ENCODE measurements at places on chromosomes 4 and X.

GRCh38 chr4:88591787-88592599 lies at the start of gene HERC3:
Gene HERC3 (plus strand): TSS chr4:88592480. CDS start chr4:88605824, 13,344 bp downstream.
- DNase-seq = peak; percentile 94

- no peak for DNase-seq
Observed at GRCh38 chr4:177239477-177239876, 70.2 kb upstream of the NEIL3 start.

GRCh38 chr4:83606898-83607297 lies 71.0 kb downstream of the GPAT3 start:
- no peak for DNase-seq

DNA sequence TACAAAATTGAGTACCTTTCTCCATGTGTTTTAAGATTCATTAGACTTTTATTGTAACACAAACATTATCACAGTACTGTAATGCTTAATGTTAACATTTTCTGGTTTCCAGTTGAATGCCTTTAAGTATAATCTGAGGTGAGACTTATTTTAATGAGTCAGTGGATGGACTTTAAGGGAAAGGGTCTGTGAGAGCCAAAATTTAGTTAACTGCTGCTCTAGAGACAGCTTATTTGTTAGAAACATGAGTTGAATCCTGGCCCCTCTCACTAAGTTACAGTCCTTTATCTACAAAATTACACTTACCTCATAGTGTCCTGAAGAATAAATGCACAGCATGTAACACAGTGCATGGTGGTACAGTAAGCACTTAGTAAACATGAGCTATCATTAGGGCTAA lies 66.0 kb downstream of the PGRMC2 start:
- DNase-seq = no peak

DNA sequence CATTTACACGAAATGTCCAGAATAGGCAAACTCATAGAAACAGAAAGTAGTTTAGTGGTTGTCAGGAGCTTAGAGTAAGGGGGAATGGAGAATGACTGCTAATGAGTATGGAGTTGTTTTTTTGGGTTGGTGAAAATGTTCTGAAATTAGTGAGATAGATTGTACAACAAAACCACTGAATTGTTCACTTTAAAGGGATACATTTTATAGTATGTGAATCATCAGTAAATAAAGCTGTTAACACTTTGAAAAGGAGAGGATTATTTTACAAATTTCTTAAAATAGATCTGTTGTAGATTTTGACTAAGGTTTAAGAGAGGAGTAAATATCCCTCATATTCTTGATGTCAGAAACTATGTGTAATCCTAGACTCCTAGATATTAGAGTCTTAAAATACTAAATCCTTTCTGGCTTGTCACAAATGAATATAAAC lies 82.7 kb downstream of the RAPGEF2 start:
- peak; percentile 74 for DNase-seq

GRCh38 chr4:147361726-147362125 lies 119.2 kb upstream of the EDNRA start:
- DNase-seq = peak; percentile 58

DNA sequence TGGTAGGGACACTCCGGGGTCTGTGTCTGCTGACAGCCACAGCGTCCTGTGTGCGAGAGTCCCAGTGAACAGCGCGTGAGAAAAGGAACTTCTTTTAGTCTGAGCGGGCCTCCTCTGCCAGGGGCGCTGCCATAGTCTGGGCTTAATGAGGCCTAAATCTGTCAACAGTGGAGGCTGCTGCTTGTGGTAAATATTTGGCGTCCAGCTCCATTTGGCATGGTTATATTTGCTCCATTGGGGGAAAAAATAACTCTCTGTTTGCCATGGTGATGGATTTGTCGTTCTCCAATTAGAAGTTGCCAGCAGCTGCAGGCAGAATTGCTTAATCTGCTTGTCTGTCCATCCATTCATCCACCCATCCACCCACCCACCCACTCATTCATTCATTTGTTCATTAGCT lies 71.4 kb upstream of the PSAPL1 start:
- DNase-seq = no peak

- peak; percentile 31 for DNase-seq
Observed at GRCh38 chrX:112545051-112545450, 134.7 kb downstream of the LHFPL1 start.

DNA sequence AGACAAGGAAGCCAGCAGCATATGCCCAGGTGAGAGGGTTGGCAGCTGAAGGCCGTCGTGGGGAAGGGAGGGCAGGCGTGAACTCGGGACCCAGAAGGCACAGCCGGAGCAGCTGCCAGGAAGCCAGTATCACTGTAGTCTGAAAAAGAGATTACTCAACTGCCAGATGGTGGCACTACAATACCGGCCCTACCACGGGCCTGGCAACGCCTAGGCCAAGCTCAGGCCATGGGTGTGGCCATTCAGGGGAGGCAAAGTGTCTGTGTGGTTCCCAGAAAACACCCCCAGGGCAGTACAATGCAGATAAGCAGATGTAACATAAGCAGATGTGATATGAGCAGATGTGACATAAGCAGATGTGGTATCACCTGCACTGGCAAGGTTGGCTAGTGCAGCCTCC lies 236.0 kb downstream of the AFAP1 start:
- DNase-seq = no peak

- DNase-seq = no peak
Observed at GRCh38 chrX:127317159-127317558, 497.6 kb downstream of the PRR32 start.

GRCh38 chrX:45208121-45208856 lies 7.6 kb upstream of the DIPK2B start:
- DNase-seq = no peak

- DNase-seq = peak; percentile 73
Observed at GRCh38 chr4:16516796-16517439, 290.6 kb upstream of the TAPT1 start.

DNA sequence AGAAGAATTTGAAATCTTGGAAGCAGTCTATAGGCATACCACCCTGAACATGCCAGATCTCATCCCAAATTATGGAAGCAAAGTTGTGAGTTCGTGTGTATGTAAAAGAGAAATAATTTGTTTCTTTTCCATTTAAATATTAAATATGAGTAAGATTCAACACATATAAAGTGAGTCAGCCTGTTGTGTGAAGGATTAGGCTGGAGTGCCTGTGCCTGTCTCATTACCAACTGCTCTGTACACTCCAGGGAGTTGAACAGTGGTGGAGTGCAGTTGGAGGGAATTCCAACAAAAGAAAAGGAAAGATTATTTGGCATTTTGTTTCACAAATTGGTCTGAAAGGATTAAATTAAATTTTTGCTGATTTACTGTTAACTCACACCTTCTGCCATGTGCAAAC lies 435.6 kb downstream of the FAT4 start:
- DNase-seq = no peak

DNA sequence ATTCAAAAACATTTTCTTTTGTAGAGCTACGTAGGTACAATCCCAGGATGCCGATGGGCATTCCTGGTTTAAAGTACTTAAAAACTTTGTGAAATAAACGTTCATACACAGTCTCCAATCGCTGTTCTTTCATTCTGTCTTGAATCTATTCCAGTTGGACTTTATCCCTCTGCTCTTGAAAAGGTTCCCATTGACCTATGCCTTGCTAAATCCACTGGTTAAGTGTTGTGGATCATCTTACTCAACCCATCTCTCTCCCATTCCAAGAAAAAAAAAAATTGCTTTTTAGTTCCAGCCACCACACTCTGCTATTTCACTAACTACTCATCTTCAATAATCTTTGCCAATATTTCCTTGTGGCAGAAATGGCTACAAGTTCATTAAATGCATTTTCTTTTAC lies 542.3 kb upstream of the GRIA3 start:
- no peak for DNase-seq

DNA sequence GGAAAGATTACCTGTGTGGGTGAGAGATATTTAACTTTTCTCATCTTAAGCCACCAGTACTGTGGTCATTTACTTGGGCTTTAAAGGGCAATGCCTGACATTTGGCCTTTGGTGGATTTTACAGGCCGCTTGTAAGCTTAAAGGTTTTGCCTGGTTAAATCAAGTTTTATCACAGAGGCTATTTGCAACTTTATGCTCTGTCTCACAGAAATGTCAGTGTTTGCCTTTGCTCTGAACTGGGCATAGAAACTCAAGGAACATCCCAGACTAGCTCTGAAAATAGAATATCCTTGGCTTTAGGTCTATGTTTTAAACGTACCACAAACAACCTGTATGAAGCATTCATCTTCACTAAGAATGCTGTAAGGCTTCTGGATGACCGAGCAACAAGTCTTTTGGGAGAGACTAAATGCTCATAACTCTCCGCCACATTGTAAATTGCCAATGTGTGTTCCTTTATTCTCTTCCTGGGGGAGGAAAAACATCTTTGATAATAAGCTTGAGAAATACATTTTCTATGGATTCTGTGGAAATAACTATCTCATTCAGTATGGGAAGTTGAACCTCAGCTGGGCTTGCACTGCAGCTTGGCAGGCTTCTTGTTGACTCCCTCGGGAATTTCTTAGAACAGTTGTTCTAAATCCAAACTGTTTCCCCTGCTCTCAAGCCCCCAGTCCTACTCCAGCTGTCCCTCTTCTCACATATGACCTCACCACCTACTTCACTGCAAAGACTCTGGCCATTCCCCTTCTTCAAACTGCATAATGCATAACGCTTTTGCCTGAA lies 105.8 kb upstream of the WDR44 start:
- DNase-seq = no peak

DNA sequence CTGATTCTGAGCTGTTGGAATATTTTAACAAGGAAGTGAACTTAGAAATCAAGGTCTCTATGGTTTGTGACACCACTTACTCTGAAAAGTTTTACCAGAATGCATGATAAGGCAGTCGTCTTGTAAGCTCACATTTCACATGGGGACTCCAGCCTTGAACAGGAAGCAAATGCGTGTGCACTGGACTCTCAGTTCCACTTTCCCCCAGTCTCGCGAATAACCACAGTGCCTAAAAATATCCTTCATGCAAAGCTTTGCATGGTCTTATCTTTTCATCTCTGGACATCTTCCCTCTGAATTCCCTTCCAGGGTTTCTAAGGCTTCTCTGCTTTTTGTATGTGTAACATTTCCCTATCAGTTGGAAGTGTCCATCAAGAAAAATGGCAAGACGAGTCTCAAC lies 581.8 kb downstream of the NLGN4X start:
- DNase-seq = peak; percentile 1

DNA sequence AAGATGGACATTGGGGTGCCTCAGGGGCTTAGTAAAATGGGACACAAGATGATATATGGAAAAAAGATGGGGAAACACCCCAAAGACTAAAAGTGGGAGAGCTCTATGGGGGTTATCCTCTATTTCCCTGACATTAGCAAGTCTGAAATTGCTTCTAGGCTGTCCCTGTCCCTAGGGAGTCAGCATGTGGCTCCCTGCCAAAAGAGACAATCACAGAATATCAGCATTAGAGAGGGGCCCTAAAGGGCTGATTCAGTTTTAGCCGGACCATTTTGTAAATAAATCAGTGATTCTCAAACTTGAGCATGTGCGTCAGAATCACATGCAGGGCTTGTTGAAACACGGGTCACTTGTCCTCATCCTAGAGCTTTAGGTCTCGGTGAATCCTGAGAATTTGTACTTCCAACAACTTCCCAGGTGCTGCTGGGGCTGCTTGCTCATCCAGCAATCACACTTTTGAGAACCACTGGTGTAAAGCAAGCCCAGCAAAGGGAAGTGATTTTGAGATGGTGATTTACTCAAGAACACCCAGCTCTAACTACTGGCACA lies 165.3 kb upstream of the DGKK start:
- DNase-seq = no peak

DNA sequence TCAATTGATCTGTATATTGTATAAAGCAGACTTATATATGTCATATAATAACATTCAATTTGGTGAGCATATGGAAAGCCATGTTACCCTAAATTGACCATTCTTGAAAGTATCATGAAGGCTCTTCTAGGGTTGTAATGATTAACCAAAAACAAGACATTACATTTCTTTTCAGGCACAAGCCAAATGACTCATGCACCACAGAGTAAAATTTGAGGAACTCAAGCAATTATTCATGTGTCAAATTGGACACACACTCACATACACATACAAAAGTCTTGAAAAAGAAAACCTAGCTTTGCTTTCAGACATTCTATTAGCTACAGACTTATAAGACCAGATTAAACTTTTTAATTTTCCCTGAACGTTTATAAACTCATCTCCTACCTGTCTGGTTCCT lies 146.5 kb upstream of the PCDH18 start:
- DNase-seq = peak; percentile 61

GRCh38 chrX:47849778-47850177 lies 13.1 kb downstream of the ZNF81 start:
- DNase-seq = no peak

DNA sequence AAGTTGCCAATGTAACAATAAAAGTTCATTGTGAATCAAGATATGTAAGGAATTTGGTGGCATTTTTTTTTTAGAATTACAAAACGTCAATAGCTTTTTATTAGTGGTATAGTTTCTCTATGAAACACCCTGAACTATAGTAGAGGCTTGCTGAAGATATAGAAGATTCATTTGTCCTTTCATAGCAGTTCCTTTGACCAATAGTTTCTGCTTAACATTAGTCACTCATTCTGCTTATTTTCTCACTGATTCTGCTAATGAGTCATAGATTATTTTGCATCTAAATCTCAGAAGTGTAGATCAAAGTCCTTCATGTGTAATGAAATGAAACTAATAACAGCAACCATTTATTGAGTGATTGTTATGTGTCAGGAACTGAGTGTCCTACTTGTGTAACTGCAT lies 205.0 kb upstream of the TET2 start:
- no peak for DNase-seq

DNA sequence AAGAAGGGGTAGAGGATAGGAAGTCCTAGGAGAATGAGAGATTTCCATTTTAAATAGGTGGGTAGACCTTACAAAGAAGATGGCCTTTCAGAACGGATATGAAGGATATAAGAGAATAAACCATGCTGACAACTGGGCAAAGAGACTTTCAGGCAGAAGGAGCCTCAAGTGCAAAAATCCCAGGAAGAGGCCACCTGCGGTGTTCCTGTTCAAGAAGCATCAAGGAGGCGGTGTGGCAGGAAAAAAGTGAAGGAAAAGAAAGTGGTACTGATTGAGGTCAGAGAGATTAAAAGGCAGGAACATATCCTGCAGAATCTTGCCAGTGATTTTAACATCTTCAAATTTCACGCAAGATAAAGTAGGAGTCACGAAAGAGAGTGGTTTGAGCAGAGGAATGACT lies 172.0 kb downstream of the FSTL5 start:
- no peak for DNase-seq

DNA sequence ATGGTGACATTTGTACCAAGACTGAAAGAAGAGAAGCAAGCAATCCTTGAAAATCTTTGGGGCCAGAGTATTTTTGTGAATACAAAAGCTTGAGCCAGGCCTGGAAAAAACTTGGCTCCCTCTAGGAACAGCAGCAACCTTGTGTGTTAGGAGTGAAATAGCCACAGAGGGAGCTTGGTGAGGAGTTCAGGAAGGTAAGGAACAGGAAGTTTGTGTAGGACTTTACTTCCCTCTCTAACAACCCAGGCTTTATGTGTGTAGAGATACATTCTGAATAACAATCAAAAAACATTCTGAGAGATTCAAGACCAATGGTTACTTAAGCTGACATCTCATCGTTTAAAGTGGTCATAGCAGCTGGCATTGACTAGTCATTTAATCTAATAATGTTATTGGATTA lies 668.5 kb downstream of the PCDH18 start:
- DNase-seq = peak; percentile 54

- DNase-seq = no peak
Observed at GRCh38 chr4:45229206-45229605, 502.9 kb upstream of the GNPDA2 start.

Data from OCI-M1 (cell line).